ENCODE measurements at places on chromosomes 6 and 20. TPM values are rescaled to one million over a fixed set of nuclear protein-coding genes. Genes with fewer than 3 reads are reported as not detected.

DNA sequence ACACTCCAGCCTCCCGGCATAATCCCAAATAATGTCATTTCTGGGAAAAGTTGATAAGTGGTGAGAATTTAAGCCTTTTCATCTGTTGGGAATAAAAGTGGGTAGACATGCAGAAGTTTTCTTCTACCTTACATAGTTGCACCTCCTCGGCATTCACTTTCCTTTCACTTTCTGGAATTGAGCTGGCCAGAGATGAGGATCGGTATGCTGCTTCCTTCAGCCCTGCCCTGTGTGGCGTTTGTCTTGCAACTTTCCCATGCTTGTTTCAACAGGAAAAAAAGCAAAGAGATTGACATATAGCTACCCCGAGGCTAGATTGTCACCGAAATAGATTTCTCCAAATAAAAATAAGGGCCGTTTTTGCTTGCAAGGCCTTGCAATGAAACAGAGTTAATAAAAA, 65.8 kb upstream of the JAG1 start:
- no peak for DNase-seq

DNA sequence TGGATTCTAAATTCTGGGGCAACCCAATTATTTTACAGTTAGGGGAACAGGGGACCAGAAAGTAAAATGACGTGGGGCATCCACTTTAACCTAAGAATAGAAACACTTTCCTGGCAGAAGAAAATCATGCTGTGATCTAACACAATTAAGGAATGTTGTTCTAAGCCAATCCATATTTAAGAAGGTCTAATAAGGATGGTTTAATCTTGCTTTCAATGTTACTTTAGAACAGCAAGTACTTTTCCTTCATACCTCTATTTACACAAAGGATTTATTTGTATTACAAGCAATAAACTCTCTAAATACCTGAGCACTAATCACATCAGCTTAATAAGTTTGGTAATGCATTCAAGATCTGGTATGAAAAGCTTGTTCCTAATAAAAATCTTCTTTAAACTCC, 32.4 kb downstream of the SLC2A12 start:
- no peak for DNase-seq

DNA sequence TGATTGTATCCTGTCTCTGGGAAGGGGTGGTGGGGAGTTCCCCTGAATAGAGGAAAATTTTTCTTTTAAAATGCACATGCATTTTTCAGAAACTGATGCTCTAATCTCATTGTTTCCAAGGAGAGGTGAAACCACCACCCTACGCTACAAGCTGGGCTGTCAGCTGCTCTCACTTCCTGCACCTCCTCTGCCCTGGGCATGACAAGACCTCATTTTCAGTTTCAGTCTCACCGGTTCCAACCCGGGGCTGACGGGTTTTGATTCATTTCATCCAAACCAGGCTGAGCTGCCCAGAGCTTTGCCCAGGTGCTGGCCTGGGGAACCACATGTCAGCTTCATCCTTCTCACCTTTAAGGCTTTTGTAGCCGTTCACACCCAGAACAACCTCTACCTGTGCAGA, 99.7 kb downstream of the EYA2 start:
- DNase-seq, result no peak

DNA sequence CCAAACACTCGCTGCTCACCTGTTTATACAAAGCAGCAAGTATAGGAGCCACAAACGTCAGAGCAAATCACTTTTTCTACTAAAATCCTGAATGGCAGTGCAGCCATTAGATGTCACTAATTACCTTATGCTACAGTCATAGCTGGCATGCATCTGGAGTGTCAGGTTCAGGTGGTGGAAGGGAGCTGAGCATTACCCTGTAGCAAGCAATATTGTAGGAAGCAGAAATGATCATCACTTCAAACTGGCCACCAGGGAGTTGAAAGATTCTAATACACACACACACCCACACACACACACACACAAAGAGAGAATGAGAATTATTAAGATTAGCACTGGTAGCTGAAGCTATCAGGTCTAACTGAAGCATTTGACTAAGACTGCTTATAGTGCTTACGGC, 75.8 kb downstream of the EFHC1 start:
- no peak for DNase-seq

- no peak for DNase-seq
These were observed 129.4 kb upstream of the AFDN start for GRCh38 chr6:167697316-167697715.

DNA sequence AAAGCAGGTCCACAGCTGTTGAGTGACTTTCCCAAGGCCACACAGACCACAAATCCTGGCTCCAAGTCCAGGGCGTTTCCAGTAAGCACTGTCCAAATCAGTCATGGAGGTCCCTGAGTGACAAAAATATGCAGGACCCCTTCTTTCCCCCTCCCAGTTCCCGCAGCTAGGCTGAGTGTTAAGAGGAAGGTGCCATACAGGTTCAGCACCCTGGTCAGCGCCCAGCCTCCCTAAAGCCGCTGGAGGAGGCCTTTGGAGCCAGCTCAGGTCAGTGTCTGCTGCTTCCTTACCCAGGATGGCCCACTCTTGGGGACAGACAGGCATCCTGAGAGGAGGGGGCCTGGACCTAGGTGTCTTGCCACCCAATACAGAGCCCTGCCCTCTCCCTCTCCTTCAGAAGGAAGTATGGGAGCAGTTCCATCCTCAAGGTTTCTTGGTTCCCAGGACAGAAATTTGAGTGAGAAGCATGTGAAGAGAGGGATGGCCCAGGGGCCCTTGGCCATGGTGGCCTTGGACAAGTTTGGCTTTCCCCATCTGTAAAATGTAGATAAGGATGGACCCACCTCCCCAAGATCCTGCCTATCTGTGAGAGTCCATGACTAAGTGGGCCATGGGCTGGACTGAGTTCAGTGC, 13.2 kb downstream of the TMEM74B start:
- DNase-seq, result no peak

- DNase-seq, result no peak
These were observed 9.7 kb upstream of the CD40 start for GRCh38 chr20:46108435-46108841.

- DNase-seq, result no peak
These were observed 229.9 kb upstream of the GRIK2 start for GRCh38 chr6:101163611-101164010.

DNA sequence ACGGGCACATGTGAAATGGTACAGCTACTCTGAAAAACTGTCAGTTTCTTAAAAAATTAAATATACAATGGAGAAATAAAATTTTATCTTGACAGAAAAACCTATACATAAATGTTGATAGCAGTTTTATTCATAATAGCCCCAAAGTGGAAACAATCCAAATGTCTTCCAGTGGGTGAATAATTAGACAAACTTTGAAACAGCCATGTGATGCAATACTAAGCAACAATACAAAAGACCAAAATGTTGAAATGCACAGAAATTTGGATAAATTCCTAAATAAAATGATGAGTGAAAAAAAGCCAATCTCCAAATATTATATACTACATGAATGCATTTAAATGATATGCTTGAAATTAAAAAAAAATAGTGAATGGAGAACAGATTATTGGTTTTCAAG, 523.1 kb downstream of the HTR1B start:
- DNase-seq, result no peak

GRCh38 chr6:135362124-135362523, 135.4 kb downstream of the AHI1 start:
- DNase-seq, result no peak

DNA sequence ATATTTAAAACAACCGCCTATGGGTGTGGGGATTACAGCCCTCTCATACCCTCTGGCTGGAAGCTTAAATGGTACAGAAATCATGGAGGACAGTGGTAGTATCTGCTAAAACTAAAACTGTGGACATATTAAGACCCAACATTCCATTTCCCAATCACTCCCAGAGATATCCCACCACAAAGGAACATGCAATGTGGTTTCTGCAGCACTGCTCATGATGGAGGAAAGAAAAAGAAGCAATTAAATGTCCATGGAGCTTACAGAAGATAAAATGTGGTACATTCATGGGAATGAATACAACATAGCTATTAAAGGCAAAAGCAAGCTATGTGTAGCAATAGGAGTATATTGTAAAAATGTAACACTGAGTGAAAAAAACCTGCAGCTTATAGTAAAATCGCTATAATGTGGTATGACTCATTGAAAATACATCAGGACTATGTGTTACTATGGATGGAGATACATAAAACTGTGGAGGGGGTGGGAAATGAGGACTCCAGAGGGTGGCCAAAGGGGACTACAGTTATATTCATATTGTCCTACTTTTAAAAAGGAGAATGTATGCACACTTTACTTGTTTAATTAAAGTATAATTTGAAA, 22.9 kb upstream of the NNAT start:
- no peak for DNase-seq

GRCh38 chr6:68127074-68127473, 508.0 kb upstream of the ADGRB3 start:
- DNase-seq, result no peak

DNA sequence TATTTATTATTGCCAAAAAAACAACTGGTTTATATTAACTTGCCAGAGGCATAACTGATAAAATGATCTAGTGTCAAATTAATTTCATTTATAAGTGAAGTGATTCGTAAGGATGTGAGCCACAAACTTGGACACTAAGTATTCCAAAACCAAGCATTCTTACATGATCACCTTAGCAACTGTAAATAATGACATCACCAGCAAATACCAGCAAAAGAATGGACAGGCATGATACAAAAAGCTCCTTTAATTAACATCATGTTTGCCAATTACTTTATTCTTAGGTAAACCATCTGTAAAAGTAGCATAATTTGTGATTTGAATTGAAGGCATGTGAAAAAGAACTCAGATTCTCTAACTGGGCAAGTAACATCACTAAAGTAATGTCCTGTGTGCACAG, 17.2 kb upstream of the FNDC1 start:
- DNase-seq, result no peak

- DNase-seq, result peak; percentile 38
These were observed 7.4 kb upstream of the BPIFA3 start for GRCh38 chr20:33209789-33210188.

DNA sequence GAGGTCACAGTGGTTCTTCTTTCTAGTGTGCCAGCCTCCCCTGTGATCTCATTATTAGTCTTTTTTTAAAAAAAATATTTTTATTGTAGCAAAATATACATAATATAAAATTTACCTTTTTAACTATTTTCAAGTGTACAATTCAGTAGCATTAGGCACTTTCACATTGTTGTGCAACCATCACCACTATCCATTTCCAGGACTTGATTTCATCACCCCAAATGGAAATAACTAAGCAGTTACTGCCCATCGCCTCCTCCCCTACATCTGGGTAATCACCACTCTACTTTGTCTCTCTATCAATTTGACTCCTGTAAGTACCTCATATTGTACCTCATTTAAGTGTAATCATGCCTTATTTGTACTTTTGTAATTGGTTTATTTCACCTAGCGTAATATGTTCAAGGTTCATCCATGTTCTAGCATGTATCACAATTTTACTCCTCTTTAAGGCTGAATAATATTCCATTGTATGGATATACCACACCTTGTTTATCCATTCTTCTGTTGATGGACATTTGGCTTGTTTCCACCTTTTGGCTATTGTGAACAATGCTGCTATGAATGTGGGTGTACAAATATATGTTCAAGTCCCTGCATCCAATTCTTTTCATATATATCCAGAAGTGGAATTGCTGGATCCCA, 68.6 kb upstream of the FYN start:
- no peak for DNase-seq

GRCh38 chr6:16688984-16689636, 72.2 kb downstream of the ATXN1 start:
- no peak for DNase-seq

DNA sequence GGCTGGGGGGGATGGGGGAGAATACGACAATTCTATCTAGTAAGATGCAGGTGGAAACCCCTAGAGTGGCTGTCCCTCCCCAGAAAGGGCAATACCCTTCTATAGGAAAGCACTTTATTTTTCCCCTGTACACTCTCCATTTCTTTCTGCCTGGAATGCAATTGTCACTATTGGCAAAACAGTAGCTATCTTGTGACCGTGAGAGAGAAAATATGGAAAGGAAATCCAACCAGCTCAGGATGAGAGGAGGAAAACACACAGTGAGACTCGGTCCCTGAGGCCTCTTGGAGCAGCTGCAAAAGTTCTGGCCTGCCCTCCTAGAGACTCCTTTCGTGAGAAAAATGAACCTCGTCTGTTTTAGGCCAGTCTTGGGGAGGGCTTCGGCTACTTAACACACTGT, 43.4 kb downstream of the FAM50B start:
- DNase-seq, result no peak

GRCh38 chr20:31708736-31709534, 13.7 kb downstream of the BCL2L1 start:
- no peak for DNase-seq

DNA sequence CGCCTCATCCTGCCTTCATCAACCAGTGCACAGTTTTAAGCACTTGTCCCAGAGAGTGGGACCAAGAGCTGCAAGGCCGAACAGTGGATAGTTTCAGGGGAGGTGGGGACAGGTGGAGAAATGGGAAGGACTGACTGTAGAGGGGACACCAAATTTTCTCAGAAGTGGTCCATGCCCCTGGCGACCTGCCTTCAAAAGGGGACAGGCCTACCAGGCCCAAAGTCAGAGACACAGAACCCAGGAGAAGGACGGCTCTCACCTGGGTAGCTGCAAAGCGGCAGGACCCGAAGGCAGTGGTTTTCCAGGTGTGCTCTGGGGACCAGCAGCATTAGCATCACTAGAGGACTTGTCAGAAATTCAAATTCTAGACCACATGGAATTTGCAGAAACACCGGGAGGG, 5.8 kb downstream of the TFEB start:
- DNase-seq, result peak; percentile 23

GRCh38 chr6:137816133-137816579, 50.9 kb upstream of the TNFAIP3 start:
- DNase-seq, result no peak

Gene SALL4
- not detected for total RNA-seq

Gene SLC22A2
- 0.50 TPM for total RNA-seq

Gene DPM1
- total RNA-seq, result 35.6 TPM

Gene HEBP2
- total RNA-seq, result 133 TPM

Gene PHF10
- total RNA-seq, result 49.3 TPM

Gene C6orf120
- total RNA-seq, result 23.6 TPM

Gene PBOV1
- not detected for total RNA-seq

Gene RIPOR3
- total RNA-seq, result 3.1 TPM
